ENCODE measurements at places on chromosomes 2 and 18.

DNA sequence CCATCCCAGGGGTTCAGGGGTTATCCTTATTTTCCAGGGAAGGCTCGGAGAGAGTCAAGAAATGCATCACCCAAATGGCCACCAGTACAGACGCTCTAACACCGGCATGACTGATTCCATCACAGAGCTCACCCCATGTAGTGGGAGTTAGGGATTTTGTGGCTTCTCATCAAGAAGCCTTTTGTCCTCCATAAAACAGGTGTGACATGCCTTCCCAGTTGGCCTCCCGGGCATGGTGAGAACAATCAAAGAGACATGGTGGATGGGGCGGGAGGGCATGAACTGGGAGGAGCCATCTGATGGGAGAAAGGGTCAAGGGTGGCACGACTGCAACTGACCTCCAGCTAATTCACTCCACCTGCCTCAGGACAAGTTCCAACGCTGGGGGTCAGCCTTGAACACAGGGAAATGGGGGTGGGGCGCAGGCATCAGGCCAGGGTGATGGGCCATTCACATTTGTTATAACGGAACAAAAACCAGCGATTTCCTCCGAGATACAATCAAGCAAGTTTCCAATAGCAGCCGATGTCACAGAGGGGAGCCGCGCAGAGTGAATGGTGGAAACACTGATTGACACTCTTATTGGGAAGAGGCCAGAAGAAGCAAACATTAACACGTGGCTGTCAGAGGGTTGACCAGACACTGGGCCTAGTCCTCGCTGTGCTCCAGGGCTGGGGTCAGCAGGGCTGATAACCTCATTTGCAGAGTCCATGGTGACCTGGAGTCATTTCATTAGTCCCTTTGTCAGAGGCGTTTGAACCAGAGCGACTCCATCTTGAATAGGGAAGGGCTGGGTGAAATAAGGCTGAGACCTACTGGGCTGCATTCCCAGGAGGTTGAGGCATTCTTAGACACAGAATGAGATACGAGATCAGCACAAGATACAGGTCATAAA lies 80.5 kb upstream of the HPCAL1 start:
- DNase-seq, result no peak

GRCh38 chr2:215507836-215508235 lies 72.0 kb upstream of the FN1 start:
- DNase-seq, result no peak

GRCh38 chr2:62998949-62999348 lies 51.7 kb upstream of the OTX1 start:
- DNase-seq, result no peak

DNA sequence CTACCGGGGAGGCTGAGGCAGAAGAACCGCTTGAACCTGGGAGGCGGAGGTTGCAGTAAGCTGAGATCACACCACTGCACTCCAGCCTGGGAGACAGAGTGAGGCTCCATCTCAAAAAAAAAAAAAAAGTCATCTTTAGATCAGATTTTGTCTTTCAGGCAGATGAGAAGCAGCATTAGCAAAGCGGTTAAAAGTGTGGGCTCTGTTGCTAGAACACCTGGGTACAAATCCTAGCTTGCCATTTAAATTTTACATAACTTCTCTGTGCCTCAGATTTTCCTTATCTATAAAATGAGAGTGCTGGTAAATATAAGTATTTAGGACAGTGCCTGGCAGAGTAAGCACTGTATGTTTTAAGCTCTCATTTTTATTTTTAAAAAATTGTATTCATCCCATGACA lies 8.2 kb downstream of the CNOT9 start:
- DNase-seq, result no peak

DNA sequence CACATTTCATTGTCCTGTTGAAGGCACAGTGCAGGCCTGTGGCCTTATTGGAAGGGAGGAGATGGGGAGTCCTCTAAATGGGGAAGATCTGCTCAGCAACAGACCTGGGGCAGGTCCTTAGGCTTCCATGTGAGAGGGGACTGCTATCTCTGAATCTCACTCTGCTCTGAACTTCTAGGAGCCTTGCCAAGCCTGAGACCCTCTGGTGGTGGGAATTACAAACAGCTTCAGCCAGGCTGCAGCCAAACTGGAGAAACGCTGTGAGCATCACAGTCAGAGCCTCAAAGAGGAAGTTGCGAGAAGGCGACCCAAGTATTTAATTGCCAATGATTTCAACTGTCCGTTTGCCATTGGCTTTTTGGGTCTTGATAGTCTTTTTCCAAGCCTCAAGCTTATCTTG lies 66.8 kb upstream of the MC2R start:
- DNase-seq, result no peak

DNA sequence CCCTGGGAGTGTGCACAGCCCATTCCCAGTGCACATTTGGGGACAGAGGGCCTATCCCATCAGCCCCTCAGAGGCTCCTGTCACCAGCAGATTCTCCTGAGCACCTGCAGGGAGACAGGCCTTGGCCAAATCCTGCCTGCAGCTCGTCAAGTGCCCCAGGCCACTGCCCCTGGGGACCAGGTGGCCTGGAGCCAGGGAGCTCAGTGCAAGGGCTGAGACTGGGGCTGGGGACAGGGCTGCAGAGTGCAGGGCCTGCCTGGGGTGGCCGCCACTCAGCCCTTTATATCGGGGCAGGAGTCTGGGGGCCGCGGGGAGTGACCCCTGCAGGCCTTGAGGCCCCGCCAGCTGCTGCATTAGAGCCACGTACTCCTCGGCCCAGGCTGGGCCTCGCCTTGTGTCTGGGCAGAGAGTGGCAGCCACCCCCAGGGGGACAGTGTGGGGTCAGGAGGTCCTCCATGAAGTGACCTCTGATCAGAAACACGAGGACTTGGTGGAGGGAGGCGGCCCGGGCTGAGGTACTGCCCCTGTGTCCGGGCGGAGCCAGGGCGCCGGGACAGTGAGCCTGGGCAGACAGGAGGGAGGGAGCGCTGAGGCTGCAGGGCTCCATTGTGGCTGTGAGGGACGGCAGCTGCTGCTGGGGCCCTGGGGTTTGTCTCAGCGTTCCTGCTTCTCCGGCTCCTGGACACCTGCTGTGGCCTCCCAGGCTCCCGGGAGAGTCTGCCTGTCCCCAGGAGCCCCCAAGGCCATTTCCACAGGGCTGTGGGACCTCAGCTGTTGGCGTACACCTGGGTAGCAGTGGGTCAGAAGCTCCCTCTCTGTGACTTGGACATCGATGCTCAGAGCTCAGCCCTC lies 24.2 kb downstream of the GPC1 start:
- no peak for DNase-seq

GRCh38 chr2:172623249-172623965 lies 67.5 kb downstream of the PDK1 start:
- DNase-seq, result no peak

GRCh38 chr18:39638224-39638623 lies 2072.6 kb upstream of the CELF4 start:
- DNase-seq, result no peak

DNA sequence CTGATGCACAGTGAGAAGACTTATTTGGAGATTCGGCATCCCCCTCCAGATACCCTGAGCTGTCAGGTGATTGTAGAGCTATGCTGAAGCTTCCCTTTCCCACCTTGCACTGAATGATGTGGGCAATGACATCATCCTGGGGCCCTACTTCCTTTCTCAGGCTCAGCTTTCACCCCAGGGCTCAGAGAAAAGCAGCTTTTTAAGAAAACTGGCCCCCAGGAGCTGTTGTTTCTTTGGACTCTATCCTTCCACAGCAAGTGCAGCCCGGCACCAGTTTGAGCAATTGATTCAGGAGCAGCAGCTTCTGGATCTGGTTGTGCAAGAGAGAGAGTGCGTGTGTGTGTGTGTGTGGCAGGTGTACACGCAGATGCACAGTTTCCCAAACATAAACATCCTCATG lies 251.3 kb downstream of the ANAPC1 start:
- DNase-seq, result no peak

DNA sequence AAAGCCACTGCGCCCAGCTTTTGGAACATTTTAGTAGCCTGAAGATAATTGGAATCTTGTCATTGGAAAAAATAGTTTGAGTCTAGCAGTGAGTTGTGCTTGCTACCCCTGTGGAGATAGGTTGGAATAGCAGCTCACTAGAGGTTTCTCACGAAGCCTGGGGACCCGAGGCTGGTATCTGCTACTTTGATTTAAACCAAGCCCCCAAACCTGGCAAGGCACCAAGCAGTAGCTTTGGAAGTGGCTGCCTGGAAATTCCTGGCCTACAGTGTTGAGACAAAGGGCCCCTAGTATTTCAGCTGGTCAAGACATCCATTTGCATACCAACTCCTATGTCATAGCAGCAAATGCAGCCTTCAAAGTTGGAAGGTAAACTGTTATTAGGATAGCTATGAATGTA lies 42.1 kb downstream of the NOP58 start:
- DNase-seq, result no peak

DNA sequence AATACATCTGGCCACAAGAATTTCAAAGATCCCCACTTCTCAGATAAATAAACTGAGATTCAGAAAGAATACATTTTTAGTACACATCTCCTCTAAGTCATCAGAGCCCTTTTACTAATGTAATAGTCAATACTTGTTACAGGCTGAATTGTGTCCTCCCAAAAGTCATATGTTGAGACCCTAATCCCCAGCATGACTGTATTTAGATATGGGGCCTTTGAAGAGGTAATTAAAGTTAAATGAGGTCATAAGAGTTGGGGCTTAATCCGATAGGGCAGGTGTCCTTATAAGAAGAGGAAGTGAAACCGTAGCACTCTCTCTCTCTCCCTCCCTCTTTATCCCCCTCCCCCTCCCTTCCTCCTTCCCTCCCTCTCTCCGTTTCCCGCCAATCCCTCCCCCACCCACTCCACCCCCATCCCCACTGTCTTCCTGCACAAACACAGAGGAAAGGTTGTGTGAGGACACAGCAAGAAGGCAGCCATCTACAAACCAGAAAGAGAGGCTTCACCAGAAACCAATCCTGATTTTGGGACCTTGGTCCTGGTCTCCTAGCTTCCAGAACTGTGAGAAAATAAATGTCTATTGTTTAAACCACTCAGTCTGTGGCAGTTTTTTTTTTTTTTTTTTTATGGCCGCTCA lies 66.6 kb upstream of the ZNF397 start:
- no peak for DNase-seq

- no peak for DNase-seq
Measured at GRCh38 chr2:172997031-172997430, 78.6 kb upstream of the MAP3K20 start.

Measured in amniotic stem cell (primary cell).